ENCODE measurements at places on chromosomes 2 and 18.

DNA sequence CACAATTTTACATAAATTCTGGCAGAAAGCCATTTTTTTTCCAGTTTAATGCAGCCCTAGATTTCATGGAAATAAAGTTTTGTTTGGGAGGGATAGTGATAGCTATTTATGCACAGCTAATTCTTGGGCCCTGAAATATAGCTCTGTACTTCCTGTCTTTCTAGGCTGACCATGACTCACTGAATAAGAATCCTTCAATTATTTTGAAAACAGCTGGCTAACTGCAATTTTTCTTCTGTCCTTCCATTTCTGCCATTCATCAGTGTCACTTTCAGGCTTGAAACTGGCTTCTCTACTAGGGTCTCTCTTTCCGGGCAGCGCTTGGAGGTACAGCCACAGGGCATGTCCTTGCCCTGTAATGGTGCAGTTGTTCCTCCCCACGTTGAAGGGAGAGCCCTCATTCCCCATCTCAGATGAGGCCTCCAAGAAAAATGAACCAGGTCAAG lies 97.1 kb upstream of the TMEM178A start:
- DNase-seq: no peak

GRCh38 chr2:217449444-217449843 lies 553.4 kb downstream of the TNS1 start:
- DNase-seq: no peak

GRCh38 chr2:161421686-161422085 lies 5.6 kb downstream of the TBR1 start:
- DNase-seq: no peak

DNA sequence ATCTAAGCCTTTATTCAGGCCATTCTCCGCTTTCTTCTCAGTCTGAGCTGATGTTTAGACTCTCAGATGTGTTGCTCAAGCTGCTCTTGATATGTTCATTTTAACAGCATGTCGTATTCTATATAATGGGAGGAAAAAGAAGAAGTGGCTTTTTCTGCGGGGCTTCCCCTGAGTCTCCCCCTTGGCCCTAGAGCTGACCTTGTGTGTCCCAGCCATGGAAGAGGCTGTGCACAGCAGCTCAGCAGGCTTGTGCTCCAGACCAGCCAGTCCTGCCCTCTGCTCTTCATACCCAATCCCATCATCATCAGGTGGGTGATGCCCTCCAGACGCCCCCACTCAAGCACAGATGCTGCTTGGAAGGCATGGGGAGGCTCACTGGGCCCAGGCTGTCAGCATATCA lies 155.1 kb upstream of the CELF4 start:
- no peak for DNase-seq

GRCh38 chr2:64862623-64863022 lies 126.6 kb upstream of the SLC1A4 start:
- DNase-seq: no peak

- no peak for DNase-seq
Observed at GRCh38 chr2:200446612-200447011, 63.3 kb downstream of the KCTD18 start.

Measured in brain pericyte (primary cell).